CD4-positive, alpha-beta memory T cell (primary cell): ENCODE measurements at places on chromosomes 3 and 15. TPM values are rescaled to one million over a fixed set of nuclear protein-coding genes. Genes with fewer than 3 reads are reported as not detected.

ITIH1 gene
- polyA plus RNA-seq = not detected

EPHA3 gene
- polyA plus RNA-seq = not detected

AMT gene
- 0.15 TPM for polyA plus RNA-seq

ZNF280D gene
- 7.9 TPM for polyA plus RNA-seq

ATP10A gene
- polyA plus RNA-seq = 2.7 TPM
